ENCODE measurements at places on chromosomes 12 and 14. TPM values are rescaled to one million over a fixed set of nuclear protein-coding genes. Genes with fewer than 3 reads are reported as not detected.

The RNASE2 gene
- not detected for total RNA-seq

The TAS2R50 gene
- 3.9 TPM for total RNA-seq

The TMEM179 gene
- not detected for total RNA-seq

The ADAM21 gene
- total RNA-seq: 0.29 TPM

The TAS2R13 gene
- total RNA-seq: 1.8 TPM

The ANG gene
- 1.4 TPM for total RNA-seq

The B4GALNT3 gene
- not detected for total RNA-seq

The TAS2R20 gene
- total RNA-seq: 6.4 TPM

The AMN gene
- total RNA-seq: not detected

The CLEC7A gene
- 0.14 TPM for total RNA-seq

The BATF gene
- total RNA-seq: 0.72 TPM

The FGF6 gene
- total RNA-seq: not detected

The TRAF3 gene
- total RNA-seq: 37.4 TPM

The PRICKLE1 gene
- total RNA-seq: 2.3 TPM

The ITGB7 gene
- under 0.01 TPM for total RNA-seq

The SYCP3 gene
- under 0.01 TPM for total RNA-seq

The P2RX2 gene
- not detected for total RNA-seq

The RNU4-1 gene
- total RNA-seq: under 0.01 TPM

The FIGNL2 gene
- 0.22 TPM for total RNA-seq

The TAS2R8 gene
- not detected for total RNA-seq

The VWF gene
- 1.3 TPM for total RNA-seq
